ENCODE measurements at places on chromosomes 6 and 20.

DNA sequence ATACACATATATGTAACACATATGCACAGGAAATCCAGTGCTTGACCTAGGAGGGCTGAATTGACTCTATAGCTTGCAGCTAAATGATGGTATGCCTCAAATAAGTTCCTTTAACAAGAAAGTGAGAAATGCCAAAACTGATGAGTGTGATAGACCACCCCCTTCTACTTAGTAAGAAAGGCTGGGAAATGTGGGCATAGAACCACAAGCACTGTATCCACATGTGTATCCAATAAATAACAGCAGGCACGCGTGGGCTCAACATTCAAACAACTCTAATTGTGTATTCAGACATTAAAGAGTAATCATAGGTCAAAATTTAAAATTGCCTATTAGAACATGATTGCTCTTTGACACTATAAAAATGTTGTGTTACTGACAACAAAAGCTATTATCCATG is 54.1 kb downstream of the FAM83B start:
- DNase-seq = no peak

- no peak for DNase-seq
These were observed 80.4 kb upstream of the EMILIN3 start for GRCh38 chr20:41447006-41447405.

GRCh38 chr20:43662943-43663655 is 3.8 kb upstream of the MYBL2 start:
- DNase-seq = peak; percentile 28

GRCh38 chr20:24949756-24950127 is 673 bp downstream of the CST7 start:
- no peak for DNase-seq

DNA sequence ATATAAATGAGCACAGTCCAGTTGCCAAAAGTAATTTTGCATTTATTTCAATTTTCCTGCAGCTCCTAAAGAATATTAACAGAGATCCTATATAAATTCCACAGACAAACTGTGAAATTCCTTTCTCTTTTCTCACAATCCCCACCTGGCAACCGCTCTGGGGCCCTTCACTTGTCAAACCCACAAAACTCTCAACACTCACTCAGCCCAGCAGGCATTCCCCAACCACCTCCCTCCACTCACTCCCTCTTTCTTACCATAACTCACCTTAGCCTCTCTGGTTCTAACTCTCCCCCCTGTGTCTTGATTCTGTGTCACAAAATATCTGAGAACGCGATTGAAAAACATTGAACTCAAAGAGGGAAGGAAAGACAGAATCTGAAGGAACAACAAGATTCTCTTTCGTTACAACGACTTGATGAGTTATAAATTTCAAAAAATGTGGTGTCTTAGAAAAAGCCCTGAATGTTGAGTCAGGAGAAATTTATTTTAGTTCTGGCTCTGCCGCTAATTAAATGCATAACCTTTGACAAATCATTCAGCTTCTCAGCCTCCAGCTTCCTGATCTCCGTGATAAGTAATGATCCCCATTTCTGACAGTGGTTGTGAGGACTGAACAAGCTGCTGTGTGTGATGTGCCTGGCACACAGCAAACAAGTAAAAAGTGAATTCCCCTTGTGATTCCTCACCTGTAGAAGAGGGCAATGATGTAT is 87.9 kb downstream of the UNC5CL start:
- DNase-seq = peak; percentile 80
